ENCODE measurements at places on chromosomes 7 and 10.

DNA sequence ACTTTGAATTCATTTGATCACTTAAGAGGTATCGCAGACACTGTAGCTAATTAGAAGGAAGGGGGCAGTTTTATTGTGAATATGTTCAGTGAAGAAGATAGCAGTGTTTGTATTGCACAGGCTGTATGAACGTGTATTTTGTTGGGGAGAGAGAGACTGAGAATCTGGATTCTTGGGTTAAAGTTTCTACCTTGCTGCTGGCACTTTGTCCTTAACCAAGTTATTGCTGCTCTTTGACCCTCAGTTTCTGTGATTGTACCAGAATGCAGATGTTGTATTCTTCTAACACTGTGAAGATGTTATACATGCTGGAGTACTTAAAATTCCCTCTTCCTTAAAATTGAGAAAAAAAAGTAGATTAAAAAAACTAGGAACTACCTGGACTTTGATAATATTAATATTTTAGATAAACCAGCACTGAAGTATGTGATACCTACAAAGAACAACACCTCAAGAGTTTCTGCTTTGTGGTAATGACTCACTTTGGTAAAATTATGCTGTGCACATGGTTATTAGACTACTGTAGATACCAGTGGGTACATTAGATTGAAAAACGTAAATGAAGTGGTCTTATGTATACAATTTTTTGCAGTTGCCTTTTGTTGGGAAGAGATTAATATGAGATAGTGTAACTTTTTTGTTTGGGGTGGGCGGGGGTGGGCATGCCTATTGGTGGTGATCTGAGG lies 321.3 kb downstream of the AUTS2 start:
- DNase-seq: no peak

- peak; percentile 36 for DNase-seq
Measured at GRCh38 chr10:91088300-91089140, 131.9 kb upstream of the PCGF5 start.

DNA sequence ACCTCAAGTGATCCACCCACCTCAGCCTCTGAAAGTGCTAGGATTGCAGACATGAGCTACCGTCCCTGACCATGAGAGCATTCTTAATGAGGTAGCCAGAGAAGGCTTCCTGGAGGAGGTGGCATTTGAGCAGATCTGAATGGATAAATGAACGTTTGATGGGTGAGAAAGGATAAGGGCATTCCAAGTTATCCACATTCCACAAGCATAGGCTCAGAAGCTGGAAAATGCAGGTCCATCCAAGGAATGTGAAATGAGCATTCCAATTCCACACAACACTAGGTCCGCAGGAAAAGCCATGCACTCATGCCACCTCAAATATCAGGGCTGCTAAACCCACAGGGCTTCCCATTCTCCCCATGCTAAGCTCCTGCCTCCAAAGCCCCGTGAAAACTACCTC lies 17.0 kb downstream of the TMEM130 start:
- DNase-seq: no peak

- no peak for DNase-seq
Measured at GRCh38 chr7:34074421-34074820, 169.1 kb downstream of the BMPER start.
